ENCODE measurements at places on chromosomes 12 and 14.

GRCh38 chr12:67671892-67672291, 23.3 kb downstream of the DYRK2 start:
- no peak for DNase-seq

DNA sequence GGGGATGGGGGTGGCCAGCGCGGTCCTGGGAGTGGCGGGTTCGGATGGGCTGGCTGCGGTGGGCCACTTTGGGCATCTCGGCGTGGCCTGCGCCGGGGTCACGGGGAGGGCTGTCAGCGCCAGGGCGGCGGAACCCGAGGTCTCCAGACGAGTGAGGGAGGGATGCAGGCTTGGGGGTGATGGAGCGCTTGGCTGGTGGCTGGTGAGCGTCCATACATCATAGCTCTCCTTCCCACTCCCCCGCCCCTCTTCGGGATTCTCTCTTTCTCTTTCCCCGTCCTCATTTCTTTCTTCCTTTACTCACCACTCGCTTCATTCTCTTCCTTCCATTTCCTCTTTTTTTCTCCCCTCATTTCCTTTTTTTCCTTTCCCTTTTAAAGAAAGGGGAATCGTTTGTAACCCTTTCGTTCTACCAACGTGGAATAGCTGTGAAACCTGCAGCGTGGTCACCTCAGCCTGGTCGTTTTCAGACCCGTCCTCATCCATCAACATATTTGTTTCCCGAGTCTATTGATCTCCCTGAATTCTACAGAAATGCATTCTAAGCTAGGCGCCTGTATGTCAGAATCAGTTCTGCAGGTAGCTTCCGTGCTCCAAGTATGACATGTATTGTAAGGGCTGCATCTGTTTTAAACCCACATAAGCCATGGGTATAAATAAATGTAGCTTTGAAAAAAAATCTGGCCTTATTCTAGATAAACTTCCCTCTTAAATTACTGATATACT, 260.3 kb upstream of the E2F7 start:
- DNase-seq, result no peak

DNA sequence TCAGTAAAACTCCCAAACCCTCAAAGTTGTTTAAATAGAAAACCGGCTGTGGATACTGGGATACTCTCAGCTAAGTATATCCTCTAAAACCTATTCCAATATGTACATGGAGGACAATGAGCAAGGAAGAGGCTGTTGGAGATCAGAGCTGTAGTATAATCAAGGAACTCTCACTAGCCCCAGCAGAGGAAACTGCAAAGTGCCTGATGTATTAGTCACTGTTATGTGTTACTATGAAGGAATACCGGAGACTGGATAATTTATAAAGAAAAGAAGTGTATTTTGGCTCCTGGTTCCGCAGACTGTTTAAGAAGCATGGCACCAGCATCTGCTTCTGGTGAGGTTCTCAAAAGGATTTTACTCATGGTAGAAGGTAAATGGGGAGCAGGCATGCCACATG, 65.6 kb upstream of the RPL10L start:
- no peak for DNase-seq

- DNase-seq, result no peak
Observed at GRCh38 chr12:51189790-51190355, 16.9 kb upstream of the TFCP2 start.

GRCh38 chr14:52824462-52824861, 33.1 kb upstream of the GNPNAT1 start:
- DNase-seq, result no peak

DNA sequence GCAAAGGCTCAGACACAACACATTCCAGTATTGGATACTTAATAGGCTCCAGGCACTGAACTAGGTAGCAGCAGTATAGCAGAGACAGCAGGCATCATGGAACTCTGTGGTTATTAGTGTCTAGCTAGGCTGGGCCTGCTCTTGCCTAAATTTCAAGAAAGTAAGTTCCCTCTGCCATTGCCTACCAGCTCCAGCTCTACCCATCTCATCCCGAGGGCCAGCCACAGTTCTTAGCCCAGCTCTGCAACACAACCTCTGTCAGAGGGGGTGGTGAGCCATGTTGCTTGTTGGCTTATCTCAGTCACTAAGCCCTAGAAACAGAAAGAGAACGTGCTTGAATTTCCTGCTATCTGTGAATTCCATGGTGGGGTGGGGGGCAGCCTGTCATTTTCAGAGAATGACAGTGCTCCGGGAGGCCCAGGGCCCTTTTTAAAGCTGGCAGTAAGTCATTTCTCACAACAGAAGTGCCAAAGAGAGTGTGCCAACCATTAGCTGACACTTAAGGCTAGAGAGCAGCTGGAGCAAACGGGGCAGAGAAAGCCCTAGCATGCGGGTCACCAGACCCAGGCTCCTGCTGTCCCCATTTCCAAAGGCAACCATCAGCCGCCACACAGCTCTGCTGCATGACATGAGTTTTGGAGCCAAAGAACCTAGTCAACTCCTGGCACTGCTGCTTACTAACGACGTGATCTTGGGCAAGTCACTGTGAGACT, 105.9 kb downstream of the PRMT8 start:
- no peak for DNase-seq

- DNase-seq, result no peak
Observed at GRCh38 chr14:93893661-93894261, 33.4 kb upstream of the FAM181A start.

- DNase-seq, result no peak
Observed at GRCh38 chr14:68956724-68957123, 22.4 kb downstream of the ACTN1 start.

- DNase-seq, result no peak
Observed at GRCh38 chr12:59030415-59030814, 110.1 kb upstream of the LRIG3 start.

DNA sequence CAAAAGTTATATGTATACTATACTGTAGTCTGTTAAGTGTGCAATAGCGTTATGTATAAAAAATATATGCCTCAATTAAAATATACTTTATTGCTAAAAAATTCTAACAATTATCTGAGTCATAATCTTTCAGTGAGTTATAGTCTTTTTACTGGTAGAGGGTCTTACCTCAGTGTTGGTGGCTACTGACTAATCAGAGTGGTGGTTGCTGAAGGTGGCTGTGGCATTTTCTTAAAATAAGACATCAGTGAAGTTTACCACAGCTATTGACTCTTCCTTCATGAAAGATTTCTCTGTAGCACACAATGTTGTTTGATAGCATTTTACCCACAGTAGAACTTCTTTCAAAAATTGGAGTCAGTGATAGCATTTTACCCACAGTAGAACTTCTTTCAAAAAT, 23.4 kb downstream of the POLR3B start:
- no peak for DNase-seq

GRCh38 chr12:122505419-122506051, 4.8 kb upstream of the ZCCHC8 start:
- DNase-seq, result peak; percentile 4

- peak; percentile 53 for DNase-seq
Observed at GRCh38 chr12:53532524-53533445, 25.5 kb upstream of the NPFF start.

DNA sequence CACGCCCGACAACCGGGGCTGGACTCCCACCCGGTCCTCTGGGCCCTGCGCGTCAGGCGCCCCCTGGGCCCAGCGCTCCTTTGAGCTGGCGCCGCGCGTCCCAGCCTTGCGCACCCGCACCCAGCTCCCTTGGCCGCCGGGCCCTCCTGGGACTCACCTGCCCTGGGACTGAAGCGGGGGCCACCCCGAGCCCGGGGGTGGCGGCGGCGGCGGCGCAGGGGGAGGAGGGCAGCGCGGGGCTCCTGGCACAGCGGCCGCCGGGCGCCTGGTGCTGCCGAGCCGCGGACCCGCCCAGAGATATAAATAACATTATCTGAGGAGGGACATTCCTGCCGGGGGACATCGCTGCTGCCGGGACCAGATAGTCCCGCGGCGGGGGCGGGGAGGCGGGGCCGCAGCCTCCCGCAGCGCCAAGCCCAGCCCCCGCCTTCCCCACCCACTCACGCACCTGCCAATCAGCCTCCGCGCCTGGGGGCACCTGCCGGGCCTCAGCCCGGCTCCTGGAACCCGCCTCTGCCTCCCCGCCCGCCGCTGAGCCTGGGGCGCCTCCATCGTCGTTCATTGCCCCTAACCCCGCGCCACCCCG, at the start of gene SPTB:
SPTB (minus strand) TSS at position 273 of the 586 bp plus-strand sequence. CDS start 56,813 bp downstream, outside the sequence.
- no peak for DNase-seq

- DNase-seq, result no peak
Observed at GRCh38 chr12:27807063-27807703, 27.1 kb upstream of the MANSC4 start.

- no peak for DNase-seq
Observed at GRCh38 chr14:64841772-64842750, 37.6 kb downstream of the SPTB start.

DNA sequence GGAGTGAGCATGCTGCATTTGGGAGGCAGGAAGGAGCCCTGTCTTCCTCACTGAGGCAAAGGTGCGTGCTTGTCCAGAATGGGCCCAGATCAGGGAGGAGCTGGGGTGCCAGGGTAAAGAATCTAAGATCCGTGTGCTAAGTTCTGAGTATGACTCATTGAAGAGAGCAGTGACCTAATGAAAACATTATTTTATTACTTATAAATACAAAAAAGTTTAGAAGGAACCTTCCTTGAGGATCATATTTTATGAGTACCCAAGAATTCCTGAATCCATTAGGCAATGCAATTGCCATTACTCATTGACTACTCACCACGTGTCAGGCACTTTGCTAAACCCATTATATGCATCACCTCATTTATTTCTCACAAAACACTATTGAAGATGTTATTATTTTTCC, 264.7 kb downstream of the EGLN3 start:
- DNase-seq, result no peak

- DNase-seq, result no peak
Observed at GRCh38 chr14:38208618-38209562, 1.2 kb downstream of the SSTR1 start.

- DNase-seq, result no peak
Observed at GRCh38 chr14:69789118-69789640, 7.9 kb downstream of the SLC10A1 start.

- DNase-seq, result no peak
Observed at GRCh38 chr14:41668356-41668755, 61.7 kb downstream of the LRFN5 start.

- peak; percentile 77 for DNase-seq
Observed at GRCh38 chr14:64417055-64417770, 29.1 kb downstream of the MTHFD1 start.

DNA sequence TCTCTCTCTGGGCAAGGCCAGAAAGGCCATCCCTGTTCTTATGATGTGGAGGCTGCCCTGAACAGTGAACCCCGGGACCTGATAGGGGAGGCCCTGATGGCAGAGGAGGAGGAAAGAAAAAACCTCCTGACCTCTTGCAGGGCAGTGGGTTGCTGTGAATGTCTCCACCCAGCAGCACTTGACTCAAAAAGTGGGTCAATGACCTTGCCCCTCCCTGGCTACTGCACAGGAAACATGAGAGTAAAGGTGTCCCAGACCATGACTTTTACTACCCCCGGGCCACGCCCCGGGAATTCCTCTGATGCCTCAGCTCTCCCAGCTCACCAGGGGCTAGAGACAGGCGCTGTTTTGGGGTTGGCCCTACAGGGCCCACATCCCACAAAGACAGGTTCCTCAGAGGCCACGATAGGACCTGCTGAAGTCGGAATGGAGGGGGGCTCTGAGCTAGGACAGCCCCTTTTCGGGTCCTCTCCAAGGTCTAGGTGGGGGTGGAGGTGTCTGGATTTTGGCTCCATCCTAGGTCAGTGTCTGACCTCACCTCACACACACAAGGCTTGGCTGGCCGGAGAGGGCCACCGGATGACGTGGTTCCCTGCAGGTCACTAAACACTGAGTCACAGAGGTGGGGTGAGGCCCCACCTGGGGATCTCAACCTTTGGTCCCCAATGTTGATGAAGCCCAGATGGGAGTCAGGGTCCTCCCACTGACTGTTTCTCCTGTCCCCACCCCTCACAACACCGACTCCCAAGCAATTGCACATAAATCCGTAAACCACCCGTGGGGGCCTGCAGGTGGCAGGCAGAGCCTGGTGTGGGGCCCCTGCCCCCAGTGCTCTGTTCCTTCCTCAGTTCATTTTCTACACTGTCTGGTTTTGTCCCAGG, 1.6 kb downstream of the RHOF start:
- DNase-seq, result no peak

All from inflammatory macrophage (primary cell).